ENCODE measurements at places on chromosomes 3 and 15. TPM values are rescaled to one million over a fixed set of nuclear protein-coding genes. Genes with fewer than 3 reads are reported as not detected.

GRCh38 chr3:195746751-195747150 is 26.0 kb downstream of the MUC20 start:
- no peaks in the 10 kb centered on the region for H3K4me1 ChIP-seq
- no peak for DNase-seq
- H3K27ac ChIP-seq: peak overlapping the region; percentile 24
- H3K27me3 ChIP-seq: no peaks in the 10 kb centered on the region
- no peak overlapping the region for H3K4me3 ChIP-seq
- peaks cover 7% of the 10 kb centered on the region for H3K36me3 ChIP-seq

- no peak for DNase-seq
- no peak overlapping the region for H3K4me3 ChIP-seq
- H3K27ac ChIP-seq: no peak overlapping the region
- no peaks in the 10 kb centered on the region for H3K27me3 ChIP-seq
- peaks cover 40% of the 10 kb centered on the region for H3K36me3 ChIP-seq
- H3K4me1 ChIP-seq: no peaks in the 10 kb centered on the region
Measured at GRCh38 chr3:33401781-33402180, 38.4 kb downstream of the UBP1 start.

SMAD6 gene
- total RNA-seq: 58.6 TPM

SI gene
- not detected for total RNA-seq

DNA sequence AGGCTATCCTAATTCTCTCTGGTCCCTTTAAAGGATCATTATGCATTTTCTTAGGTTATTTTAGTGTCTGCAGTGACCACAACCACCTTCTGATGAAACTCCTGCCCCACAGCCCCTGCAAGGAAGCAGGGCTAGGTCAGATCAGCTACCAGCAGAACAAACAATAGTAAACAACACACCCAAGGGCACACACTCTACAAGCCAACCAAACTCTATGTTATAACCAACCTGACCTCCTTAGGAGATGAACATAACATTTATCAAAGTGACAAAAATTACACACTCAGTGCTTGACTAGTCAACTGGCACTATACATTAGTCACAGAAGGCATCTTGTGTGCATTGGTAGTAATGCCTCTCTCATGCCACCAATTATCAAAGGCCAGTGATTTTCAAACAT is 17.3 kb downstream of the DENND6A start:
- no peak overlapping the region for H3K4me3 ChIP-seq
- H3K4me1 ChIP-seq: no peaks in the 10 kb centered on the region
- H3K36me3 ChIP-seq: peaks cover 6% of the 10 kb centered on the region
- no peak overlapping the region for H3K27ac ChIP-seq

DNA sequence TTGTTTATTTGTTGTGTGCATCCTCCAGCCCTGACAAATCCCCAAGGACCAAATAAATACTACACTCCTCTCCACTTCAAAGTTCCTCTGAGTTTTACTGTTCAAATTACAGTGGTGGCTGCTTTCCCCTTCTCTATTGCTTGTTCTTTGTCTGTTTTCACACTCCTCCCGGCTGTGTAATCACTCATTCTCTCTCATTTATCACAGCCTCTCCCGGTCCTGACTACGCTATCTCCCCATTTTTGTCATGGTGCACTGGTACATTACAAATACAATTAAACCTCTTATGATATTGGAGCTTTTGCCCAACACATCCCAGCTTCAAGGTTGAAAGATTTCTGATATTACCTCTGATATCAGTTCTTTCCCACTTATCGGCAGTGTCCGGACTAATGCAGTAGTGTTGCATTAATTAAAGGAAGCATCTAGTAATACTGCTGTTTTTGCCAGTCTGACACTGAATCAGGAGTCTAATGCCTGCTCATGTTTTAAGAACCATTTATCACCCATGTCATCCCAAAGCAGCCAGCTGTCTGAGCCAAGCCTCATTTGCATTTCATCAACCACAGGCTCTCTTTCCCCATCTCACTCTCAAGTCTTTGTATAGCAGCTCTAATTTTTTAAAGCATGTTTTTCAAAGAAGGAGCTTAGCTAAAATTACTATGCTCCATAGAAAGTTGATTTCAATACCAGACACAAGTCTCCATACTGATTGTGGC is 740.5 kb downstream of the ROBO2 start:
- DNase-seq: no peak
- H3K27ac ChIP-seq: no peak overlapping the region
- no peaks in the 10 kb centered on the region for H3K27me3 ChIP-seq
- no peak overlapping the region for H3K4me3 ChIP-seq
- no peaks in the 10 kb centered on the region for H3K4me1 ChIP-seq

DNA sequence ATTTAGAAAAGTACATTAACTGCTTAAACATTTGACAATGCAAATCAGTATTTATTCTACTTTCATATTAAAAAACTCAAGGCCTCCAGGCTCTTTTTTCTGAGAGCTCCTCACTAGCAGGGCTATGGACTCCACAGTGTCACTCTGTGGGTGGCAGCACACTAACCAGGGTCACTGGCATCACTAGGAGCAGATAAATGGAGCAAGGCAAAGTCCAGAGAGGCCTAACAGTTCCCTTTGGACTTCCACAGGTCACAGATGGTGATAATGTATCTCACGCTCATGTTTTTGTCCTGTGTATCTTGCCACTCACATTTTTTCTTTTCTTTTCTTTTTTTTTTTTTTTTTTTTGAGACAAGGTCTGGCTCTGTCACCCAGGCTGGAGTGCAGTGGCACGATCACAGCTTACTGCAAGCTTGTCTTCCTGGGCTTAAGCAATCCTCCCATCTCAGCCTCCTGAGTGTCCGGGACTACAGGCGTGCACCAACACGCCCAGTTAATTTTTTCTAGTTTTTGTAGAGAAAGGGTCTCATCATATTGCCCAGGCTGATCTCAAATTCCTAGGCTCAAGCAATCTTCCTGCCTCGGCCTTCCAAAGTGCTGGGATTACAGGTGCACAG is 7.8 kb downstream of the SPG21 start:
- peaks cover 34% of the 10 kb centered on the region for H3K36me3 ChIP-seq
- H3K27me3 ChIP-seq: no peaks in the 10 kb centered on the region
- no peak for DNase-seq
- H3K4me1 ChIP-seq: peaks cover 15% of the 10 kb centered on the region

- no peaks in the 10 kb centered on the region for H3K4me1 ChIP-seq
- no peaks in the 10 kb centered on the region for H3K27me3 ChIP-seq
- no peak for DNase-seq
- no peak overlapping the region for H3K4me3 ChIP-seq
Measured at GRCh38 chr3:36496684-36497633, 116.7 kb downstream of the STAC start.

DNA sequence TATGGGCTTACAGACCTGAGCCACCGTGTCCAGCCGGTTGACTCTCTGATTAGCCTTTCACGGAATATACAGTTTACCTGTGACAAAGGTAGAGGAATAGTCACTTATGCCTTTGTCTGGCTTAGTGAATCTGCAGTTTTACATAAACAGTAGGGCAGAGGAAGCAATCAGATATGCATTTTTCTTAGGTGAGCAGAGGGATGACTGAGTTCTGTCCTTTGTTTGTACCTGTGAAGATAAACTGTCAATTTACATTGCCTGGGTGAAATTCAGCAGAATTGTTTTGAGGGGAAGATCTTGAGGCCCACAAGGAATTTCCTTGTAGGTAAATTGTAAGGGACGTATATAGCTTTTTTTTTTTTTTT is 10.8 kb downstream of the EDEM1 start:
- no peak for DNase-seq
- no peak overlapping the region for H3K27ac ChIP-seq
- no peak overlapping the region for H3K4me3 ChIP-seq
- H3K4me1 ChIP-seq: peaks cover 39% of the 10 kb centered on the region
- H3K27me3 ChIP-seq: no peaks in the 10 kb centered on the region

- H3K4me1 ChIP-seq: peaks cover 10% of the 10 kb centered on the region
- no peak overlapping the region for H3K4me3 ChIP-seq
- H3K27ac ChIP-seq: no peak overlapping the region
Measured at GRCh38 chr3:146970236-146970635, 365.1 kb upstream of the PLSCR5 start.

DNA sequence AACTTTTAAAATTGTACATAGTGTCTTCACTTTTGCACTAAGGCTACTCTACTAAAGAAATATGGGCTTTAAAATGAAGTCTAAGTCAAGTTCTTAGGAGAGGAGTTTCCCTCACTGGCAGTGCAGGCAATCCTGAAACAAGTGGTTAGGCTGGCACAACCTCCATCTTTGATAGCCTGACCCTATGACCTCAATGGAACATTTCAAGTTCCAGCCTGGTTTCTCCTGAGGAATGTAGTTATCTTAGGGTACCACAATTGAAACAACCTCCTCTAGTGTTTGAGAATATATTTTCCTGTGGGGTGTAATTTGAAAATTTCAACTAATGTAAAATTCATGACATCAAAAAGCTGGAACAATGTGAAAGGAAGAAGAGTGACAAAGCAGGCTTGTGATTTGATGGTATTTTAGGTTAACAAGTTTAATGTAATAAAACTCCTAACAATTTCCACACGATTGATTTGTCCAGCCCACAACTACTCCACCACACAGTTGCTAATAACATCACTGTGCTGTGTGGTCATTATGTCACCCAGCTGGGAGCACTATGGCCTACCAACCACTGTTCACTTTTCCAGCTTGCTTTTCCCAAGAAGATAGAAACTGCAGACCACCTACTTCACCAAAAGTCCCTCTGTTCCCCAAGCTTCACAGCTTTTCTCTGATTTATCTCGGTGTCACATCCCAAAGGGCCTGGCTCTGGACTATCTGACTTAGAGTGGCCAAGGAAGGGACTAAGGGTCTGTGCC is 1.8 kb downstream of the WWTR1 start:
- H3K27ac ChIP-seq: peak overlapping the region; percentile 92
- no peaks in the 10 kb centered on the region for H3K27me3 ChIP-seq
- H3K36me3 ChIP-seq: peaks cover 86% of the 10 kb centered on the region
- peak overlapping the region; percentile 91 for H3K4me3 ChIP-seq
- H3K4me1 ChIP-seq: peaks cover 35% of the 10 kb centered on the region

DBR1 gene
- 30.8 TPM for total RNA-seq

TMEM44 gene
- total RNA-seq: 52.6 TPM

CCDC13 gene
- total RNA-seq: 0.68 TPM

DNA sequence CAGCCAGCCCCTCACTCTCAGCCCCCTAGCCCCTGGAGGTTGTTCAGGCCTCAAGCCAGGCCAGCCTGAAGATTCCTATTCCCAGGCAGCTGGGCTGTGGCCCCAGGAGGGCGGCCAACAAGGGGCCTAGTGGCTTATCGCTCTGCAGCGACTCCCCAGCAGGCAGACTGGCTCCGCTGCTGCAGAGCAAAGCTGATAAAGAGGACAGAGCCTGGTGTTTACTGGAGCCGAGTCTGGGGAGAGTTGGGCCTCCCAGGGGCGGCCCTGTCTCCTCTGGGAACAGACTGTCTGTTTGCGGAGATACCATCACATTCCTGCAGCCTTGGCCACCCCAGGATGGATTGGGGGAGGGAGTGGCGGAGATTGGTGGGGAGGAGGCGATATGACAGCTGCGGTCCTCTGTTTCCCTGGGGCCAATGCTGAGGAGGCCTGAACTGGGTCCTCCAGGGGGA is 22.4 kb upstream of the SMAD6 start:
- no peaks in the 10 kb centered on the region for H3K36me3 ChIP-seq
- DNase-seq: no peak
- no peak overlapping the region for H3K27ac ChIP-seq
- H3K4me3 ChIP-seq: no peak overlapping the region
- H3K27me3 ChIP-seq: no peaks in the 10 kb centered on the region
- no peaks in the 10 kb centered on the region for H3K4me1 ChIP-seq

- no peak for DNase-seq
- peaks cover 63% of the 10 kb centered on the region for H3K27me3 ChIP-seq
- no peak overlapping the region for H3K4me3 ChIP-seq
Measured at GRCh38 chr3:57160765-57161538, 4.2 kb downstream of the IL17RD start.

- H3K4me1 ChIP-seq: no peaks in the 10 kb centered on the region
- no peaks in the 10 kb centered on the region for H3K36me3 ChIP-seq
- no peak overlapping the region for H3K27ac ChIP-seq
- no peaks in the 10 kb centered on the region for H3K27me3 ChIP-seq
- DNase-seq: peak; percentile 22
Measured at GRCh38 chr3:97793420-97794019, 28.3 kb upstream of the CRYBG3 start.

Measured in Calu3 (cell line).